ENCODE measurements at places on chromosomes 12 and 14.

GRCh38 chr14:35079742-35080141, 33.7 kb downstream of the FAM177A1 start:
- DNase-seq: no peak

- no peak for DNase-seq
These were observed 649.3 kb downstream of the GALC start for GRCh38 chr14:87343652-87344051.

GRCh38 chr12:41213107-41213506, 25.0 kb downstream of the PDZRN4 start:
- no peak for DNase-seq

DNA sequence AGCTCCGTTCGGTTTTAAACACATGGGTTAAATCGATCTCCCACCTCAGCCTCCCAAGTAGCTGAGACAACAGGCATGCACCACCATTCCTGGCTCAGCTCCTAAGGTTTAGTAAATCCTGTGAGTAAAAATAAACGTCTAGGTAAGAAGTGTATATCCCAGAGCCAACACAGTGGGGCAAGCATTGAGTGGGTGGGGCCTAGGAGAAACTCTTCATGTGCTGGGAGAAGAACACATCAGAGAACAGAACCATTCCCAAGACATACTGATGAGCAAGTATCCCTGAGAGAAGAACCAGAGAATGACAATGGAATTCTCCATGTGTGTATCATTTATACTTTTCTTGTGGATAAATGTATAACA, 86.3 kb downstream of the SEC23A start:
- no peak for DNase-seq
